ENCODE measurements at places on chromosomes 4 and X.

DNA sequence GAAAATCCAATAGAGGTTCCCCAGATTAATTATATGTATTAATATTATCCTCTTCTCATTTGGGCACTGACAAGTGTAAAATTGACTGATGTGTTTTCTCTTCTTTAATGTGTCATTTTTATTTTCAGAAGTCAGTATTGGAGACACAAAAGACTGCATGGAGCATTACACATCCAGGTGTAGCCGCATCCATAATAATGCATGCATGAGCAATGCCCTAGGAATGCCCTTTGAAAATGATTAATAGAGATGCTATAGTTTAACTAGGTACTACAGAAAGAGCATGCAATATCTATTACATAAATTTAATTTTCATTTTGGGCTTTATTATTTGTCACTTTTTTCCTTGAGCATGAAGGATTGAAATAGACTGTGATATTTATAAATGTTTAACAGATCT is 509.9 kb downstream of the SPOCK3 start:
- DNase-seq, result no peak

- peak; percentile 87 for DNase-seq
Observed at GRCh38 chr4:184250795-184251669, 33.4 kb upstream of the ENPP6 start.

- no peak for DNase-seq
Observed at GRCh38 chr4:152903658-152904057, 32.5 kb upstream of the FHDC1 start.

DNA sequence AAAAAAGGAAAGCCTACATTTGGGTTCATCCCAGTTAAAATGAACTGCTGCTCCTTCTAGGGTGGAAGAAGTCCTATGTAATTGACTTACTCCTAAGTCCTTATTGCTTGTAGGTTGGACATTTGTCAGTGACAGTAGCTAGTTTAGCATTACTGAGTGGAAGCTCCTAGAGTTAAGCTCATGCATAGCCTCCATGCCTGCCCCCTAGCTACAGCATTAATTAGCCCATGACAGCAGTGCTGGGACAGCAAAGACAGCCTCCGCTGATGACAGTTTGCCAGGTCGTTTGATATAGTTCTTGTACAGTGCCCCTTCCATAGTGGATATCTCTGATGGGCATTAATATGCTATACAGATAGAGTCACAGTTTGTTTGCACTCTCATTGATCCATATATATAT is 18.7 kb upstream of the GALNTL6 start:
- no peak for DNase-seq

DNA sequence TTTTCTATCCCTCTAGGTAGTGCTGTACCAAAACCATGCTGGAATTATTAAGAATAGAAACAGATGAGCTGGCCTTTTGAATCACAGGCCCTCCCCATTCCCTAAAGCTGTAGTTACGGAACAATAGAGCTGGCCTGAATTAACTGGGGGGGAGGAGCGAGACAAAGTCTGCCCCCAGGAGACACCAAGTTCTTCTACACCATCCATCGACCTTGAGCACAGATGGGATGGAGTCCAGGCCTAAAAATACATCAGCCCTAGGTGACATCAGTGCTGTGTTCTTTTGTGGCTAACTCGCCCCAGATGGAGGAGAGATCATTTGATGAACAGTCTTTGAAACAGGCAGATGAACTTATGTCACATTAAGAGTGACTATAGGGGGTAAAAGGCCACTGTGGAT is 49.6 kb downstream of the LHFPL1 start:
- DNase-seq, result no peak

DNA sequence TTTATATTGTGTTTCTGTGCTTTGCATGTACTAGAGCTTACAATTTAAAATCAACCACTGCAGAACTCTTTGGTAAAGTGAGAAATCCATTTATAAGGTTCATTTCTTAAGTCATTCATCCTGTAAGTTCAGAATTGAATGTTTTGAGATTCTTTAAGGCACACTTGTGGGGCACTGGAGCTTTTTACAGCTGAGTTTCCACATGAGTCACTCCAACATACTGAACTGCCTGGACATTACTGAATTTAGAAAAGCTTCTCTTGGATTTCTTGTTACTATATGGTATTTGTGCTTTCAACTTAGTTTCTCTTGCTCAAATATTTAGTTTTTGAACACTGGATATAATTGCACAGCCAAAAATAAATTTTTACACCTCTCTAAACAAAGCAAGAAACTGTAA is 226.3 kb downstream of the PACRGL start:
- no peak for DNase-seq

- DNase-seq, result no peak
Observed at GRCh38 chr4:168759959-168760527, 250.0 kb downstream of the CBR4 start.

DNA sequence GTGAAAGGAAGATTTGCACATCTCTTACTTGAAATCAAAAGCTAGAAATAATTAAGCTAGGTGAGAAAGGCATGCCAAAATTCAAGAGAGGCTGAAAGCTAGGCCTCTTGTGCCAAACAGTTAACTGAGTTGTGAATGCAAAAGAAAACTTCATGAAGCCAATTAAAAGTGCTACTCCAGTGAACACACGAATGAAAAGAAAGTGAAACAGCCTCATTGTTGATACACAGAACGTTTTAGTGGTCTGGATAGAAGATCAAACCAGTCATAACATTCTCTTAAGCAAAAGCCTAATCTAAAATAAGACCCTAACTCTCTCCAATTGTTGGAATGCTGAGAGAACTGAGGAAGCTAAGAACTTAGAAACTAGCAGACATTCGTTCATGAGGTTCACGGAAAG is 122.3 kb downstream of the UNC5C start:
- no peak for DNase-seq

DNA sequence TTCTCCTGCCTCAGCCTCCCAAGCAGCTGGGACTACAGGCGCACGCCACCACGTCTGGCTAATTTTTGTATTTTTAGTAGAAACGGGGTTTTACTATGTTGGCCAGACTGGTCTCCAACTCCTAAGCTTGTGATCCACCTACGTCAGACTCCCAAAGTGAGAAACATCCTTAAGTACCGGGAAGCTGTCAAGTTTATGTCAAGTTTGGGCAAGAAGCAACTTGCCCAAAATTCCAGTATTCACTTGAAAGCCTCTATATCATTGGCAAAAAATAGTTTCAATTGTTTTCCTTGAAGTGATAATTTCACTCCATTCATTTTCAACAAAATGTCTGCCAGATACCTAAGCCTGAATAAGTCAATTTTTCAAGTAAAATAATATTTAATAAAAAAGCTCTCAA is 370.0 kb downstream of the FBXO8 start:
- no peak for DNase-seq

- no peak for DNase-seq
Observed at GRCh38 chrX:136868283-136869055, 12.1 kb downstream of the RBMX start.

- no peak for DNase-seq
Observed at GRCh38 chr4:108049406-108049805, 59.7 kb downstream of the HADH start.

GRCh38 chr4:86286726-86287125 is 73.1 kb downstream of the MAPK10 start:
- no peak for DNase-seq

DNA sequence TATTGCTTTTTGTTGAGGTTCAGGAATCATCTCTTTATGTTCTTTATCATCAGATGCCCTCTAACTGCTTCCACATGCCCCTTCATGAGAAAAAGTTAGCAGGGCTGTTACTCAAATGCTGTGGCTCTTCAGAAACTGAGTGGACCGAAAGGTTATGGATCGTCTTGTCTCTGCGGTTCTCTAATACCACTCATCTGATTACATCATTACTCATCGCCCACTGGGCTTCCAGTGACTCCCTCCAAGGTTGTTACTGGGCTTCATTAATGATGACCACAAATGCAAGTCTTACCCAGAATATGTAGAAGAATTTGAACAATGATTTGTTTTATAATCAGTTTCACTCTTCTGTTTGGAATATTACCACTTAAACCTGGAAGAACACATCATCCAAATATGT is 67.7 kb downstream of the RWDD4 start:
- DNase-seq, result no peak

DNA sequence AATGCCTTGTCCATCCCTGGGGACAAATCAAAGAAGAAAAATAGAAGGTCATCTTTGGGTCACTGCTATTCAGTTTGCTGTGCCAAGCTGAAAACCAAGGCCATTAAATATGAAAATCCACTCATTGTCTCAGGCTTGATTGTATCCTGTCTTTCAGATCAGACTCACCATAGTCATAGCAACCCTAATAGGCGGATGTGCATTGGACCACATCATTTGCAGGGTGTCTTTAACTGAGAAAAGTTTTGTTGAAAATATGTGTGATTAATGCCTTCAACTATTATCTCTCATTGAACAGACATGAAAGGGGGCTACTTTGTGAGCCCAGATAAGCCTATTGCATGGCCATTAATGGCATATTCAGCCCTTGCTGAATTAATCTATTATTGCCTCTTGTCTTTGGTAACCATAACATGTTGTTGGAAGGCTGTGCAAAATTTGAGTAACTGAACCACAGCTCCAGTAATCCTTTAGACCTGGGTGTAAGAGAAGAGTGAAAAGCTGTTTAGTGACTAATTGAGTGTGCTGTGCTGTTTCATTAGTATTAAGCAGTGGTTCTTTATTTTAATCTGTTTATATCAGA is 453.6 kb upstream of the EPHA5 start:
- DNase-seq, result no peak

- DNase-seq, result no peak
Observed at GRCh38 chrX:128601706-128602105, 549.5 kb upstream of the ACTRT1 start.

- DNase-seq, result peak; percentile 10
Observed at GRCh38 chrX:107565931-107566603, 62.2 kb upstream of the PRPS1 start.

GRCh38 chr4:130210864-130211263 is 1114.9 kb downstream of the C4orf33 start:
- DNase-seq, result no peak

GRCh38 chrX:118038614-118039365 is 77.8 kb downstream of the KLHL13 start:
- no peak for DNase-seq

GRCh38 chr4:20698382-20698781 is 1.9 kb upstream of the PACRGL start:
- no peak for DNase-seq

GRCh38 chrX:14440106-14440505 is 89.2 kb upstream of the GLRA2 start:
- DNase-seq, result no peak

DNA sequence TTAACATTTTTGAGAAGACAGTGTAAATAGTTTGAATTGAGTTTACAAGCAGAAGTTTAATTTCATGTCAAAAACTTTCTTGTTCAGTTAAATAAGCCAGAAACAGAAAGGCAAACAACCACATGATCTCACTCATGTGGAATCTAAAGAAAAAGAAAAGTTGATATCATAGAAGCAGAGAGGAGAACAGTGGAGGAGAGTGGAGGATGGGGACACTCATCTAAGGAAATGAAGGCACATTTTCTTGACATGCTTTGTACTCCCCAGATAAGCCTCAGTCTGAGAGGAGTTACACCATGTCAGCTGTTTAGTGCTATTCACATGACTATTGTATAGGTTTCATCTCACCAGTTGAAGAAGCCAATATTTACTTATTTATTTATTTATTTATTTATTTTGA is 13.5 kb downstream of the SNCA start:
- DNase-seq, result no peak

GRCh38 chr4:3085948-3086670 is 11.6 kb downstream of the HTT start:
- no peak for DNase-seq

DNA sequence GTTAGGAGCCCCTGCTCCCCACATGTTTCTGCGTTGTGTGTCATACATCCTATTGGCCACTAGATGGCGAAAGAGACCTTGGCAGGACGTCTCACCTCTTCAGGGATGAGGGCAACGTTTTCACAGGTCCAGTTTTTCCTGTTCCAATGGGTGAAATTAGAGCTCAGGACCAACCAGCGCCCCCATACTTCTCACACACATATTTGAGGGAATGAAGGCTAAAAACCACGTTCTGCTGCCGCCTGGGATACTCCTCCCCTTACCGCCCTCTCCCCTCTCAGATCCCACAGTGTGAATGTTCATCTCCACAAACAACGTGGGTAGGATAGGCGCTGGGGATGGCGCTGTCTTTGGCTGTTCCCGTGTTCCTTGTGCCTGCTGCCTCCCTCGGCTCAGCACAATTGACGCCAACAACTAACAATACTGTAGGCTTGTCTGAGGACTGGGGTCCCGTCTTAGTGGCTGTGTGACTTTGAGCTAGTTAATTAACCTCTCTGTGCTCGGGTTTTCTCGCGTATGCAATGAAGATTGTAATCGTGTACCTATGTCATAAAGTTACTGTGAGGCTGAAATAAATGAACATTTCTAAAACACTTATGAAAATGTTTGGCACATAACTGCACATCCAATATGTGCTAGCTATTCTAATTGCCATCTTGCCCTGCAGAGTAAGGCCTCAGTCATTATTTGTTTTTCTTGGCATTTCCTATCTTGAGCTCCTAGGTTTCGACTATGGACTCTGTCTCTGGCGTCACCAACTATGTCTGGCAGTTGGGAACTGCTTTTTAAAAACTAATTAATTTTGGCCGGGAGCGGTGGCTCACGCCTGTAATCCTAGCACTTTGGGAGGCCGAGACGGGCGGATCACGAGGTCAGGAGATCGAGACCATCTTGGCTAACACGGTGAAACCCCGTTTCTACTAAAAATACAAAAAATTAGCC is 181.3 kb upstream of the STK26 start:
- peak; percentile 64 for DNase-seq

DNA sequence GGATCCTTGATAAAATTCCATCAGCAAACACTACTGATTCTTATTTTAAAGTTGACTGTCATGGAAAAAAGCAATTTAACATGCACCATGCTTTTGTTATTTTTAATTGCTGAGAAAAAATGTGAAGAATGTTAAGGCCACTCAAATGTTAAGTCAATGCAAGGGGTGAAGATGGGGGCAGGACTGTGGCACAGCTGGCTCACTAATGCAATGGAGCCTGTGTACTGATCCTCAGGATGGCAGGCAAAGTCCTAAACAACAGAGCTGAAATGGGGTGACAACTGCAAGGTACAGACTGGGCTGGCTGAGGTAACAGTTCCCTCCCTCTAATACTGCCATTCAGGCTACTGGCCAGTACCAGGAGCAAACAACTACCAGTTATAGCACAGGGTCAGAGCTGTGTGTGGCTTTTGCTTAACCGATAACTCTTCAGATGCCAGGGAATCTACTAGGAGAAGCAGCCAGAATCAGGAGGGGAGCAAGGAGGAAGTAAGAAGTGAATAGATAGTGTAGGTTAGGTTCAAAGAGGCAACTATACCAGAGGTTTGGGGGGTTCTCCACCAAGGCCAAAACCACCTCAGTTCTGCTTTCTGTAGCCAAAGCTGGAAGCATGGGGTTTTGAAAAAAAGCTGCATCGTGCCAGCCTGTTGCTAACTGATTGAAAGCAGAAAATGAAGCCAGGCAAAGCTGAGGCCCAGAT is 372.6 kb downstream of the OPHN1 start:
- no peak for DNase-seq

DNA sequence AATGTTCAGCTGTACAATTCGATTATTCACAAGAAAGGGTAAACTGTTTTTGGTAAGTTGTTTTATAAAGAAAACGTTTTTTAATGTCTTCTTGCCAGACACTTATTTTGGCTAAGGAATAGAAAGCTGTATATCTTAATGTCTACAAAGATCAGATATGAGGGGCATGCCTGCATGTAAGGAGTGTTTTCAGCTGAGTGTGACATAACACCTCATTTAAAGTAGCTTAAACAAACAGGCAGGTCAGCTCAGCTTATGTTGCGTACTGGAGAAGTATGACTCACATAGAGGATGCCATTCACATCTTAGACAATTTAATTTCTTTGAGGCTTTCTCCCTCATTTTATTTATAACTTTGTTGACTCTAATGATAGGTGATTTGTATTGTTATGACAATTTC is 30.4 kb downstream of the LAMTOR3 start:
- DNase-seq, result no peak

GRCh38 chr4:162865102-162865501 is 301.6 kb downstream of the NAF1 start:
- DNase-seq, result peak; percentile 41
